ENCODE measurements at places on chromosomes 2 and 18.
A peak's percentile ranks its signal among the peaks of the same experiment; 100 is the strongest.

GRCh38 chr18:45437366-45437765, 177.9 kb upstream of the SLC14A2 start:
- DNase-seq: no peak

DNA sequence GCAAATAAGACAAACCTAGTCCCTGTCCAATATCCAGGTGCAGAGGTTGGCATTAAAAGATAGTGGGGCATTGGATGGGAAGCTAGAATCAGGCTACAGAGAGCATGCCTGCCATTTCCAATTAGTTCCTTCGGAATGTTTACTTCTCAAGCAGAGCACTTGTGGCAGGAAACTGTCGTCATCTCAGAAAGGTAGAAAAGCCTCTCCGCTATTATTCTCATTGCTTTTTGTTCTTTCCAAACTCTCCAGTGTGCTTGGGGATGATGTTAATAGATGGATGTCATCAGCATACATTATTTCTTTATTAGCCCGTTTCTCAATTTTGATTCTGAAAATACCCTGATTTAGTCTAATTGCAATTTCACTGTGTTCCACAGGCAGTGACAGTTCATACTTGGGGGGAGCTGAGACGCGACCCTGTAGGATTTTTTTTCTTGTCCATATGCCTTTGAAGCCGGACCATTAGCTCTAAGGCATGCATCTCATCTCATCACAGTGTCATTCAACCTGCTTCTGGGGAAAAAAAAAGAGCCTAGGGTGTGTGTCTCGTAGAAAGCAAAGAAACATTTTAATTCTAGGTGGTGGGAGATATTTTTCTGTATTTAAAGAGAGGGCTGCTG, 7.7 kb downstream of the ASB18 start:
- DNase-seq: no peak

GRCh38 chr2:151551556-151551955, 141.9 kb downstream of the RIF1 start:
- no peak for DNase-seq

- no peak for DNase-seq
These were observed 250 bp downstream of the ACTR1B start for GRCh38 chr2:97663626-97663961.

DNA sequence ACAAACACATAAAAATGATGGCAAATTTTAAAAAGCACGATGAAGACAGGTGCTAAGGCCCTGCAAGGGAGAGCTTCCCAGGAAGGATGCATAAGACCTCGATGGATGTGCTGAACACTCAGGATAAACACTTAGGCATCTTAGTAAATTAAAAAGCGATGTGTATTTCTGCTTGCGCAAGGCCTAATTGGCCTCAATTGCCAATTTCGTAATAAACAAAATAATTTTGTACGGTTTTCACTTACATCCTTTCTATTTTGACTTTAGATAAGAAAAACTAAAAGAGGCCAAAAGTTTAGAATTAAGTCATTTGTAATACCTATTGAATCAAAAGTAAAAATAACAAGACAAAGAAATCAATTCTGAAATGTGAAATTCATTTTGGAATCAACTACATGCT, 189.1 kb downstream of the TCF4 start:
- no peak for DNase-seq

DNA sequence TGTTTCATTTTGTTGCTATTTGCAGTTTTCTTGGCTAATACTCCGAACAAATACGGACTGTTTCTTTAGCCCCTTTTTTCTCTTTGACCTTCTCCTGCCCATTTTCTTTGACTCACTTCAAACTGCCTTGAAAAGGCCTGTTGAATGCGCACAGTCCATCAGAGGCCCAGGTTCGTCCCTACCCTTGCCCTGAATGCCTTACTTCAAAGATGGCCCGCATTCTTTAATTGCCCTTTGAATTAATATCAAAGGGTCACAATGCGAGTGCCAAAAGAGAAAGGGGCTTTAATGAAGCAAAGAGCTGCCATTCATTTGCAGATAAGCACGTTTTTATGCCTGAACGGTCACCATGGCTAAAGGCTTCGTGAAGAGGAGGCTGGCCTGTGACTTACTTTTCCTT, 29.7 kb downstream of the PAX3 start:
- DNase-seq: no peak

DNA sequence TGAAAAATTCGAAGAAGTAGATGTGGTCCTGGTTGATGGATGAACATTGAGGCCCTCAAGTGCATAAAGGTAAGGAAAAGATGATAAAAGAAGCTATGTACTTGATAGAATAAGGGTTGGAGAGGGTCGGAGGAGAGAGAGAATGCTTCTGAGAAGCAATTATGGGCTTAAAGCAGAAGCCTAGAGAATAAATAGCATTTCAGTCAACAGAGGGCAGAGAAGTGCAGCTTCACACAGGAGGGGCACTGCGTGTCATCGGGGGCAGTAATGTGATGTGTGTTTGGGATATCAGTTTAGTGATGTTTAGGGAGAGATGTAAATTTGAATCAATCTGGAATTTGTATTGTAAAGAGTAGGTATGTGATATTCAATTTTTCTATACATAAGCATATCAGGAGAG, 334.5 kb downstream of the PIK3C3 start:
- DNase-seq: no peak

DNA sequence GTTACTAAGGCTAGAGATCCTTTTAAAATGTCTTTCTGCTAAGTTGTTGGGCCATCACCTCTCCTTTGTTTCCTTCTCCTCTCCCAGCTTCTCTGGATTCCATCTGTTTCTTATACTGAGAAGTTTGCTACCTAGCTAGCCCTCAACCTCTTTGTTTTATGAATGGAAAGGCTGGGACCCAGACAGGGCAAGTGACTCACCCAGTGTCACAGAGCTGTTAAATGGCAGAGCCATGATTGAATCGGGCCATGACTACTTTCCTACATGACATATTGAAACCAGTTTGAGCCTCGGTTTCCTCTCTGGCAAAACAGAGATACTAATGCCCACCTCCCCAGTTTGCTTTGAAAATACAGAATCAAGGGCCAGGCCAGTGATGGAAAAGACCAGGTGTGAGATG, 24.1 kb downstream of the REEP1 start:
- no peak for DNase-seq

- no peak for DNase-seq
These were observed 6.9 kb upstream of the CNNM4 start for GRCh38 chr2:96753661-96754282.

DNA sequence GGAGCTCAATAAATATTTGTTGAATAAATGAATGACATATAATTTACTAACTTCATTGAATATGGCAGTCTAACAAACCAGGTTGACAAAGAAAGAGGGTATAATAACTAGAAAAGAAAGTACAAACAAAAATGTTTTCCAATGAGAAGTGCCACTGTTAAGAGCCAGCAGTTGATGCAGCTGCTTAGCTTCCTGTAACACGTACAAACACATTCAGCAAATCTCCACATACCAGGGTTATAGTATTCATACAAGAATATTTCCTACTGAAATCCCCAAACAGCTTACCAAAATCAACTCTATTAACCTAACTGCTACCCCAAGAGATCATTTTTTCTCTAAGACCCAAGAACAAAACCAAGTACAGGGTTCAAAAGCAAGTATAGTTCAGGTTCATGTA, 77.7 kb downstream of the THADA start:
- no peak for DNase-seq

GRCh38 chr2:237920673-237921072, 46.1 kb upstream of the UBE2F start:
- DNase-seq: no peak

DNA sequence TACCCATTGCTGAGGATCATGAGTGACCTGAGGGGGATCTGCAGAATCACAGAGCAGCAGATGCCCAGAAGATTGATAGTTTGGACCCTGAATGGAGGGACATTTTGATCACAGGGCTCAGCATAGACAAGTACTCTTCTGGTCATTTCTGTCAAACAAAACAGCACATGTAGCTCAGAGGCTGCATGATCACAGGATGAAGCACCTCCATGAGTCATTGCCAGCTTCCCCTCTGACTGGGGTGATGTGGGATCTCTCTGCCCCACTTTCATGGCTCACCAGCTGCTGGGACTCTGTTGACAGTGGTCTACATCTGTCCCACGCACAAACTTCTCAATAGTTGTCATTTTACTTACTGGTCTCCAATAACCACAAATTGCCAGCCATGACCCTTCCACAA, 264.1 kb downstream of the RPIA start:
- no peak for DNase-seq

DNA sequence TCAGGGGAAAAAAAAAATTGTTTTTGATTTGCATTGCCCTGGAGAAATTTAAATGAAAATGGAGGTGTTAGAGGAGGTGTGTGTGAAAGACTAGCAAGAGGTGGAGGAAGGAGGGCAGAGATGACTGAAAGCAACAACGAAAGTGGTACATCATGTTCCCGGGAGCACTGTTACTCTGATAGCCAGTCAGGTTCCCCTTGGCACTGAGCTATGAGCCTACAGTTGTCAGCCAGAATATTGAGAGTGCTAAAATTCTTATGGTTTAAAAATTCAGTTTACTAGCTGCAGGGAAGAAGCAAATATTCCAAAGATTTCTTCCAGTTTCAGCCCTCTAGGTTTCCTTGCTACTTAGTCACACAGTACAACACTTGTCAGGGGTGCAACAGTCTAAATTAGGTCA, 366.7 kb upstream of the DLGAP1 start:
- no peak for DNase-seq

DNA sequence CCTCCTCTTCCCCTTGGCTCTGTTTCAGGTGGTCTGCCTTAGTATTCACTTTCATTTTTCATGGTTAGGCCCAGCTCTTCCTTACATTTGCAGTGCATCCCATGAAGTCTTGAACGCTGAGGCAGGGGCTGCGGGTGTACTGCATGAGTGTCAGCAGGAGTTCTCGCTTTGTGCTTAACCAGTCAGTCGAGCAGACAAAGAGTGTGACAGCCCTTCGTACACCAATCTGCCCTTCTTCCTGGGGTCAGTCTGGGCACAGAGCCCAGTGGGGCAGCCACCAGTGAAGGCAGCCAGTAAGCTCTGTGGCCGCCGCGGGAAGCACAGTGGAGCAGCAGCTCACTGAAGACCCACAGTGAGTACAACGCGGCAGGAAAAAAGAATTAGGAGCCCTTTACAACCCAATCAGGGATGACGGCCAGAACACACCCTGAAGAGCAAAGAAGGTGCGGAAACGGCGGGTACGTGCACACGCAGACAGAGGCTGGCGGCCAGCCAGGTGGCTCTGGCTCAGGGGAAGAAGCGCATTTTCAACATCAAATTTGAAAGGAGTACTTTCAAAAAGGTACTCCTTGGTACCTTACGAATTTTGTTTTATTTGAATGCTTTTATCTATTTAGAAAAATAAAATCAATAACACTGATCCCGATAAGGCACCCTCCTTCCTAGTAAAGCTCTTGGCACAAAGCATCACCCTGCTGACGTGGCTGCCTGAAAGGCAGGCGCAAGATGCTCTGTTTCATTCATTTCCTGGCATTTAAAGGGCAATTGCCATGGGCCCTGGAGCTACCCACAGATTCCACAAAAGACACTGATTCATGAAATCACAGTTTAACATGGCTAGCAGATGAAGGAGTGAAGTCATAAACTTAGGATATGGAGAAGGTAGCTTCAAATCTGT, 47.0 kb upstream of the SEMA4C start:
- peak; percentile 24 for DNase-seq

- peak; percentile 92 for DNase-seq
These were observed at the start of gene FAM168B for GRCh38 chr2:131093006-131093695. TSS of gene FAM168B (minus strand) at chr2:131093460. CDS start at chr2:131082646, 10,814 bp downstream.

DNA sequence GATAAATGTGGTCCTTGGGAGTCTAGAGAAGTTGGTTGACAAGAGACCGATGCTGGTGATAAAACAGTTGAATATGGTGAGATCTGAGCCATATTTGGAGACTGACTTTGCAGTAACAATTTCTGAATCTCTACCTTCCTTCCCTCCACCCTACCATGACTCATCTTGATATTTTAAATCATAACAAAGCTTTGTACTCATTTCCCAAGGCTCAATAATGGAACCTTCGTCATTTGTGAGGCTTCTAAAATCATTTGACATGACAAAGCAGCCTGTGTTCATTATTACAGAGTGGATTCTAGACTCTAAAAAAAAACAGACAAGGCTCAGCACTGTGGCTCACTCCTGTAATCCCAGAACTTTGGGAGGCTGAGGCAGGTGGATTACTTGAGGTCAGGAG, 38.5 kb upstream of the PDCL3 start:
- DNase-seq: no peak

DNA sequence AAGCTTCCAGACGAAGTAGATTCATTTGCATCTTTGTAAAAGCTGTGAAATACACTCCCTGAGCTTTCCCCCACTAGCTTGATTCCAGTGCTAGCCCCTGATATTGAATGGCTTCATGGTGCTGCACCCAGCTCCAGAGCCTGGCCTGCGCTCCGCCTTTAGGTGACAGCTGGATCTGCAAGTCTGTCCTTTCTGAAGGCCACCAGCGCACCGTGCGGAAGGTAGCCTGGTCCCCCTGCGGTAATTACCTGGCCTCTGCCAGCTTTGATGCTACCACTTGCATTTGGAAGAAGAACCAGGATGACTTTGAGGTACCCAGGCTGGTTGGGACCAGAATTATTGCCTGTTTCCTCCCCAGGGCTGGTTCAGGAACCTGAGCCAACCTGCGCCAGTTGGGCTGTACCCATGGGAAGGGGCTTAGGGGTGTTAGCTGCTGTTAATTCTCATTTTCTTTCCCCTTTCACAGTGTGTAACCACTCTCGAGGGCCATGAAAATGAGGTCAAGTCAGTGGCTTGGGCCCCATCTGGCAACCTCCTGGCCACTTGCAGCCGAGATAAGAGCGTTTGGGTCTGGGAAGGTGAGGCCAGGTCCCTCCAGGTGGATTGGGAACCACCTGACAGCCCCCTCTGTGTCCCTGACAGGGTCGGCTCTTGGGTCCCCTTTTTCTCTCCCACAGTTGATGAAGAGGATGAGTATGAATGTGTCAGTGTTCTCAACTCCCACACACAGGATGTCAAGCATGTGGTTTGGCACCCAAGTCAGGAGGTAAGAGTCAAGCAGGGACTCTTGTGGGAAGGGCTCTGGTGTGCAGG, 1.3 kb downstream of the CIAO1 start:
- DNase-seq: peak; percentile 34

DNA sequence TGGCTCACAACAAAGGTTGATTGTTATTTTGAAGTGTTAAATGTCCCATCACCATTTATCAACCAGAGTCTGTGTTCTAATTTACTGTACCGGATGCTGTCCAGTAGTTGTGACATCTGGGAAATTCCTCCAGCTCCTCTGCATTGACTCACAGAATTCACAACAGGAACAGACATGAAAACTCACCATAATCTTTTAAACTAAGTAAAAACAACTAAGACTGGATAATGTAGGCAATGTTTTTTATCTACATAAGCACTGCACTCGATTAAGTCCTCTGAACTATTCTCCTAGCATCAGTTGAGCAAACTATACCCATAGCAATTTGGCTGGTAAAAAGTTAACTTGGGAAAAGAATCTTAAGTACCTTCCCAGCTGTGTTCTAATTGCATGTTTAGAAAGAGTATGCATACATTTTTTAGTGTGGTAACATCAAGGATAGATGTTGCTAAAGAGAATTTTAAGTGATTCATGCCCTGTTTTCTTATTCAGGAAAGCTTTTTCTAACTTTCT, 42.9 kb upstream of the MYO1B start:
- no peak for DNase-seq

DNA sequence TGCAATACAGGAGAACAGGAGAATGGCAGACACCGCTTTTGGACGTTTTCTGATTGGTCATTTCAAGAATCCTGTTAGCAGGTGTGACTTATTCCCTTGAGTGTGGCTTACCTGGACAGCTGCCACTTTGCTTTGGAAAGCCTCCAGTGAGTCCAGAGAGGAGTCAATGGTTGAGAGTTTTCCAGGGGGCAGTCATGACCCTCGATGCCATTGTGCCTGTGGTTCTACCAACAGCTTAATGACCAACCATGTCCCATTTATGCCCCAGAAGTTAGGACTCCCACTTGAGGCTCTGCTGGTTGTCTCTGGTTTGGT, 12.4 kb downstream of the IGFBP2 start:
- DNase-seq: no peak
